ENCODE measurements at places on chromosomes 4 and X. TPM values are rescaled to one million over a fixed set of nuclear protein-coding genes. Genes with fewer than 3 reads are reported as not detected.

SPANXC gene
- not detected for polyA plus RNA-seq

IL1RAPL1 gene
- polyA plus RNA-seq = not detected

GAGE1 gene
- polyA plus RNA-seq = not detected

EMCN gene
- polyA plus RNA-seq = 4.0 TPM

SERTM2 gene
- polyA plus RNA-seq = not detected

P2RY4 gene
- not detected for polyA plus RNA-seq

PDZD4 gene
- polyA plus RNA-seq = 343 TPM

FMR1NB gene
- polyA plus RNA-seq = not detected

PDCL2 gene
- not detected for polyA plus RNA-seq

GLUD2 gene
- 0.35 TPM for polyA plus RNA-seq

RAI2 gene
- polyA plus RNA-seq = 1.5 TPM

EDA2R gene
- 6.1 TPM for polyA plus RNA-seq

DCAF8L2 gene
- not detected for polyA plus RNA-seq

All from neural cell (in vitro differentiated cells).